ENCODE measurements at places on chromosomes 5 and 9.

DNA sequence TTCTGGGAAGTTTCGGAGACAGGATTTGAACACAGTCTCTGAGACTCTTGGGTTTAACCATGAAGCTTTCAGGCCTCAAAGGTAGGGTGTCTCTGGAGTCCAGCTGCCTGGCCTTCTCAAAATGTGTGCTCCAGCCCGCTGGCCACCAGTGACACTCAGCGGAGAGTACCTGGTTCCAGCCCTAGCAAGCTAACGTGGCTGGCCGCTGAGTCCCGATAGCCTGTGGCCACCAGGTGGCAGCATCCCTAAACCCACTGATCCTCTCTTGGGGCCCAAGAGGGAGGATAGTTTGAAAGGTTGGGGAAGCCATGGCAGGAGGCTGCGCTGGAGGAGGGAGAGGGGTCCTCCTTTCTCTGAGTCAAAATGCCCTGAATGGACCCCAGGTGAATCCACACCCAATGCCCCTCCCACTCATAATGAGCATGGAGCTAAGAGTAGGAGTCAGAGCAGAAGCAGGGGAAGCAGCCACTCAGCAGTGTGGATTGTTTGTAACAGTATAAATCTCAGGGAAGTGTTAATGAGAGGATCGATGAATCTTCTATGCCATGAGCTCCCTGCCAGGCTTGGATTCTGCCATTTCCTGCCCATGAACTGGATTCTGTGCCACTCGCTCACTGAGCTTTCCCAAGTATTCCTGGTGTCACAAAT lies 5.4 kb upstream of the TIFAB start:
- DNase-seq = peak; percentile 23

DNA sequence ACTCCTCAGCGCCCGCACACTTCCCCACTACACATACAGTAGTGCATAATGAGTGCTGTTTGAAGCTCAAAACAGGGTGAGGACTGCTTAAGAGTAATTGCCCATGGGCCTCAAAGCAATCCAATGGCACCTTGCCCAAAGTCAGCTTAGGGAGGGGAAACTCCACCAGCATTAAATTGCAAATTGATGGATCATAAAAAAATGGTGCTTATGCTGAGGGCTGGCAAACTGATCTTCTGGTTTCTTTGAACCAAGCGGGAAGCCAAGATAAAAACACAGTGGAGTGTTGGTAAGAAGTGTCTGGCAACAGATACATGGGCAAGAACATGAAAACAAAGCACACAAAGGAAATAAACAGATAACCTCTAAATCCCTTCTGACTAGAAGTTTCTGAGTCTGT lies 28.0 kb downstream of the TLE1 start:
- no peak for DNase-seq

DNA sequence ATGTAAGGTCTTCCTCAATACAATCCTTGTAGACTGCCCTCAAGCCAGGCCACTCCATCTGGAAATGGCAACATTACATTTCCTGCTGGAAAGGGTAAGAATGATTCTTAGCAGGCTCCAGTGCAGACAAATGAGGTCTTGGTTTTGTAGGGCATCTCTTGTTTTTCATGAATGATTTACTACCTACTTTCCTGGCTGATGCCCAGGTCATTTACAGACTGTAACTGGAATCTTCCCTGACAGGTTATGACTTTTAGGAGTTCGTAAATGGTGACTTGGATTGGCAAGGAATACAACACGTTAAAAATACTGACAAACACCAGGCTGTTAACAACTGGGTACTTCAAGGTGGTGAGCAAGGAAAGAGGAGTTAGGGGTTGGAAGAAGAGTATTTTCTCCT lies 510.5 kb upstream of the TNC start:
- DNase-seq = no peak

- DNase-seq = no peak
Measured at GRCh38 chr5:3661755-3662296, 66.2 kb downstream of the IRX1 start.

DNA sequence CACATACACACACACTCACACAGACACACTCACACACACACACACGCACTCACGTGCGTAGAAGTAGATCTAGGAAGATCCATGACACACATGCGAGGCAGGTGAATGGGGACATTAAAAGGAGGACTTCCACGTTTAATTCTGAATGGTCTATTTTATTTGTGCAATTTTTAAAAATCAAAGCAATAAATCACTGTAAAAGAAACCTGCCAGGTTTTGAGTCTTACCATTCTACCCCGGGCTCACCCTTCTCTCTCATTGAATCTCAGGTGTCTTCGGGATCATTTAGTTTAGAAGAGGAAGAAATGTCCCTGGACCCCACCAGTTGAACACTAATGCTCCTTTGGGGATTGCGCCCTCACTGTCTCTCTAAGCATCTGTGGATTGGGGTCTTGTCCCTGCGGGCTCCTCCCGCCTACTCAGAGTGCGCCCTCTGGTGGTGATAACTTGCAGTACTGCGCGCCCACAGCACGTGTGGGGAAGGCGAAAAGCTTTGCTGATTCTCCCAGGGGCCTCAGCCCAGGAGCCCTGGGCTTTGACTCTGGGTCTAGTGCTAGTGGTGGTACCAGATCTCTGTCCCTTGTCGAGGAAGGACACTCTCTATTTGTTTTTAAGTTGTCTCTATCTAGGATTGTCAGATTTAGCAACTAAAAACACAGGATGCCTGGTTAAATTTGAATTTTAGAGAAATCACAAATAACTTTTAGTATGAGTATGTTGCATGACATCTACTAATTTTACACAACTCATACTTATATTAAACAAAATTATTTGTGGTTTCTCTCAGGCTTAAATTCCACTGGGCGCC lies 34.8 kb downstream of the BOD1 start:
- no peak for DNase-seq

DNA sequence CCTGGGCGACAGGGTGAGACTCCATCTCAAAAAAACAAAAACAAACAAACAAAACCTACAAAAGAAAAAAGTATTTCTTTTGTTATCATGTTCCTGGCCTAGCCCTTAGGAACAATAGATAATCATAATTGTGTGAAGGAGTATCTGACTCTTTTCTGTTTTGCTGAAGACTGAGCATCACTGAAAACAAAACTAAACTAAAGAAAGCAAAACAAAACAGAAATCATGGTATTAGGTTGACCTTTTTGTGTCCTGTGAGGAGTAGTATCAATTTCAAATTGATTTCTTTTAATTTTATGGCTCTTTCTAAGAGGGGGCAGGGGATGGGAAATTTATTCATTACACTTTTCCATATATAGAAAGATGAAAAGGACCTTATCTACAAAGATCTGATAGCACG lies 246.0 kb downstream of the YTHDC2 start:
- DNase-seq = no peak

GRCh38 chr5:145988993-145989392 lies 52.6 kb downstream of the SH3RF2 start:
- no peak for DNase-seq

- DNase-seq = no peak
Measured at GRCh38 chr5:41747301-41747700, 122.9 kb downstream of the OXCT1 start.

DNA sequence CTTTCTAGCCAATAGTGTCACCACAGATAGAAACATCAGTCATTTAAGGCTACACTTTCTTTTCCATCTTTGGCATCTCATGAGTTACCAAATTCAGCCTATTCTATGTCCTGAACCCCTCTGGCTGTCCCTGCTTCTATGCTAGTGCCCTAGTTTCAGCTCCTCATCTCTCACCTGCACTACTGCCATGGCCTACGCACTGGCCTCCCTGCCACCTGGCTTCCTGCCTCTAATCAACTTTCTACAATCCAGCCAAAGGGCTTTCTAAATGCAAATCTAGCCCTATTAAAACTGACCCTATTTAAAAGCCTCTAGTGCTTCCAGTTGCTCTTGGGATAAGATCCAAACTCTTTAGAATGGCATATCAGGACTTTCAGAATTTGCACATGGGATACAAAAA lies 482.9 kb downstream of the TMEM38B start:
- DNase-seq = no peak

GRCh38 chr9:115234094-115234493 lies 116.1 kb upstream of the TNC start:
- no peak for DNase-seq

GRCh38 chr9:85971731-85972130 lies 30.8 kb downstream of the NAA35 start:
- no peak for DNase-seq

GRCh38 chr5:169435506-169436229 lies 134.7 kb upstream of the SLIT3 start:
- no peak for DNase-seq

- no peak for DNase-seq
Measured at GRCh38 chr9:2700909-2701550, 16.3 kb upstream of the KCNV2 start.

- no peak for DNase-seq
Measured at GRCh38 chr9:93531374-93531773, 45.0 kb upstream of the PHF2 start.

DNA sequence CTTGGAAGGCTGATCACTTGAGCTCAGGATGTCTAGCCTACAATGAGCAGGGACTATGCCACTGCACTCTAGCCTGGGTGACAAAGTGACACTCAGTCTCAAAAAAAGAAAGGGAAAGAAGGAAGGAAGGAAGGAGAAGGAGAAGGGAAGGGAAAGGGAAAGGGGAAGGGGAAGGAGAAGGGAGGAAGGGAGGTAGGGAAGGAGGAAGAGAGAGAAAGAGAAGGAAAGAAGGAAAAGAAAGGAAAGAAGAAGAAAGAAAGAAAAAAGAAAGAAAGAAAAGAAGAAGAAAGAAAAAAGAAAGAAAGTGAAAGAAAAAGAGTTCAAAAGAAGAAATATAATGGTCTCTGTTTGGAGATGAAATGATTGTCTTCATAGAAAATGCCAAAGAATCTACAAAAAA lies 10.8 kb upstream of the CSF1R start:
- no peak for DNase-seq

GRCh38 chr9:98304381-98304780 lies 48.9 kb upstream of the TBC1D2 start:
- DNase-seq = no peak

Data from stimulated activated CD4-positive, alpha-beta T cell treated with anti-CD3 and anti-CD28 coated beads, TNF-alpha, amount 100 ng/mL, for 4 hours (primary cell).